Natural killer cell (primary cell): ENCODE measurements at places on chromosomes 5 and 9. TPM values are rescaled to one million over a fixed set of nuclear protein-coding genes. Genes with fewer than 3 reads are reported as not detected.
A peak's percentile ranks its signal among the peaks of the same experiment; 100 is the strongest.

GRCh38 chr9:94796687-94797086 is 70.2 kb downstream of the AOPEP start:
- no peak overlapping the region for H3K4me3 ChIP-seq
- no peaks in the 10 kb centered on the region for H3K27me3 ChIP-seq
- no peak for DNase-seq
- no peak overlapping the region for H3K27ac ChIP-seq

DNA sequence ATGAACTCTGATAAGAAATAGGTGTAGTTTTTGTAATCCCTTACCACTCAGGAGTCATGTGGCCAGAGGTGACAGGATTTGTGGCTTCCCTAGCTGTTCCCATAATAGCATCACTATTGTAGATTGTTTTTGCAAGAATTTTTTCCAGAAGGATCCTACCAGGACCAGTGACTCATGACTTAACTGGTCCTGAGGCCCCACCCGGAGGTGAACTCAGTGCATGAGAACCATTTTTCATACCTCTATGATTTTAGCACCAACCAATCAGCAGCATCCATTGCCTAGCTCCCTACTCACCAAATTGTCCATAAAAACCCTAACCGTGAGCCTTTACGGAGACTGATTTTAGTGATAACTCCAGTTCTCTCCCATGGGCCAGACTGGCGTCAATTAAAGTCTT is 484.8 kb downstream of the PSAT1 start:
- DNase-seq: no peak
- H3K4me1 ChIP-seq: no peaks in the 10 kb centered on the region
- H3K36me3 ChIP-seq: no peaks in the 10 kb centered on the region

- DNase-seq: no peak
- H3K4me1 ChIP-seq: no peaks in the 10 kb centered on the region
Observed at GRCh38 chr9:82949203-82949602, 113.7 kb downstream of the RASEF start.

The DBH gene
- total RNA-seq: not detected

- H3K36me3 ChIP-seq: no peaks in the 10 kb centered on the region
- H3K27ac ChIP-seq: peak overlapping the region; percentile 34
- no peaks in the 10 kb centered on the region for H3K27me3 ChIP-seq
- DNase-seq: no peak
Observed at GRCh38 chr9:134366223-134367031, 40.2 kb downstream of the RXRA start.

The KIAA1958 gene
- total RNA-seq: 5.4 TPM

GRCh38 chr5:82855893-82856550 is 221.2 kb downstream of the TMEM167A start:
- no peak overlapping the region for H3K4me3 ChIP-seq
- H3K4me1 ChIP-seq: no peaks in the 10 kb centered on the region
- no peak overlapping the region for H3K27ac ChIP-seq
- no peaks in the 10 kb centered on the region for H3K36me3 ChIP-seq
- no peaks in the 10 kb centered on the region for H3K27me3 ChIP-seq

The IL3 gene
- not detected for total RNA-seq

- no peaks in the 10 kb centered on the region for H3K27me3 ChIP-seq
- no peak for DNase-seq
- no peak overlapping the region for H3K4me3 ChIP-seq
Observed at GRCh38 chr5:181151146-181151545, 3.8 kb downstream of the OR2V2 start.

DNA sequence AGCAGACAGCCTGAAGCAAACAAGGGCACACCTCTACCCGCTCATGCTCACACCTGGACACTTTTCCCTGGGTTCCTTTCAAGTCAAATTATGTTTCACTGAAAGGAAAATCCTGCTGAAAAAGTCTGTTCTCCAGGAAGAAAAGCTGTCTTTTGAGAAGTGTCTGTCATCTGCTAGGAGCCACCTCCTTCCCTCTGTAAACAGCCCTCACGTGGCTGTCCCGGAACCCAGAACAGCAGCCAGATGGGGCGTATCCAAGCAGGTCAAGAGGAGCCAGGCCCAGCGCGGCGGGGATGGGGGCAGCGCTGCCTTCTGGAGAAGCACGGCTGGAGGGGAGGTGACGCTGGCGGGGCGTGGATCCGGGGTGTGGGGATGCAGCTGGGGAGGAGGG is at the start of gene PNPLA7:
Gene PNPLA7 (minus strand): TSS at position 172 of the 391 bp plus-strand sequence. CDS start 205 bp downstream, outside the sequence.
- H3K36me3 ChIP-seq: peaks cover 4% of the 10 kb centered on the region
- peaks cover 16% of the 10 kb centered on the region for H3K4me1 ChIP-seq
- H3K27ac ChIP-seq: peak within 1 kb of the TSS; percentile 37
- H3K27me3 ChIP-seq: no peaks in the 10 kb centered on the region
- DNase-seq: peak; percentile 70
- peak within 1 kb of the TSS; percentile 43 for H3K4me3 ChIP-seq

DNA sequence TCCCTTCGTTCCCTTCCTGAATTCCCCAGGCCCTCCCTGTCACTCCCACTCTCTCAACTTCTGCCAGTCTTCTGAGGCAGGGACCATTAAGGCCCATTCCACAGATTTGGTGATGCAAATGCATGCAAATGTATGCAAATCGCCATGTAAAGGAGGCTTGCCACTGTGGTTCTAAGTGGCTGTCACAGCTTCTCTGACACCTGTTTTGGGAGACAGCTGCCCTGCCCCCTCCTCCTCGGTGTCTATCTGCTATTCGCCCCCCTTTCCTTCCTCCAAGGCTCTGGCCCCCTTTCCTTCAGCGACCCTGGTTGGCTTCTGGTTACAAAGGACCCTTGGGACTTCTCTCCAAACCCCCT is 10.5 kb upstream of the ARAP3 start:
- no peak for DNase-seq
- no peaks in the 10 kb centered on the region for H3K27me3 ChIP-seq
- H3K4me3 ChIP-seq: no peak overlapping the region
- no peak overlapping the region for H3K27ac ChIP-seq
- H3K4me1 ChIP-seq: peaks cover 22% of the 10 kb centered on the region

The NEURL1B gene
- total RNA-seq: 0.45 TPM

The OR1J2 gene
- not detected for total RNA-seq

The ZNG1F gene
- 7.4 TPM for total RNA-seq

- no peaks in the 10 kb centered on the region for H3K4me1 ChIP-seq
- H3K27ac ChIP-seq: no peak overlapping the region
- no peak for DNase-seq
Observed at GRCh38 chr5:83654427-83654994, 66.1 kb downstream of the HAPLN1 start.

The PLAC8L1 gene
- total RNA-seq: not detected

The GPR150 gene
- 0.97 TPM for total RNA-seq

DNA sequence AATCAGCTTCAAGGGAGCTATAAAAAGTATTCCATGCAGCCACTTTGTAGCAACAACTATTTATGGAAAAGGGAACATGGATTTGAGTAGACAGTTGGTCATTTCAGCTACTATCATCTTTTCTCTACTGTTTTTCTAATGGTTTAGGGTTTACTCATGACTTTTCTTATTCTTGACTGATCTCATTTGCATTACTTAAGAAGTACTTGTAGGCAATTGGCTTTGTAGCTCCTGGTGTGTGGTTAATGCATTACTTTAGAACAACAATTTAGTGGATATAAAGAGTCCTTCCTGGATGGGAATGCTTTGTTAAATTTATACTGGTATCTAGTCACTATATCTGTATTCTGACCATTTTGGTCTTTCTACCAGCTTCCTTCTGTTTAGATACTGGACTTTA is 59.8 kb upstream of the NTRK2 start:
- no peaks in the 10 kb centered on the region for H3K27me3 ChIP-seq
- H3K36me3 ChIP-seq: no peaks in the 10 kb centered on the region
- no peaks in the 10 kb centered on the region for H3K4me1 ChIP-seq
- DNase-seq: no peak
- H3K4me3 ChIP-seq: no peak overlapping the region
- no peak overlapping the region for H3K27ac ChIP-seq

- H3K27me3 ChIP-seq: peaks cover 2% of the 10 kb centered on the region
- no peak for DNase-seq
- no peaks in the 10 kb centered on the region for H3K4me1 ChIP-seq
- no peak overlapping the region for H3K27ac ChIP-seq
- H3K4me3 ChIP-seq: no peak overlapping the region
Observed at GRCh38 chr5:164000241-164000640, 494.8 kb downstream of the MAT2B start.

- peak; percentile 82 for DNase-seq
- H3K27ac ChIP-seq: peak within 1 kb of the TSS; percentile 24
- peaks cover 8% of the 10 kb centered on the region for H3K4me1 ChIP-seq
- H3K27me3 ChIP-seq: no peaks in the 10 kb centered on the region
- H3K36me3 ChIP-seq: no peaks in the 10 kb centered on the region
Observed at GRCh38 chr5:112737463-112738190, at the start of gene APC. Gene APC (plus strand): TSS chr5:112737885. CDS start chr5:112754891, 17,006 bp downstream.
